ENCODE measurements at places on chromosomes 11 and 22.

DNA sequence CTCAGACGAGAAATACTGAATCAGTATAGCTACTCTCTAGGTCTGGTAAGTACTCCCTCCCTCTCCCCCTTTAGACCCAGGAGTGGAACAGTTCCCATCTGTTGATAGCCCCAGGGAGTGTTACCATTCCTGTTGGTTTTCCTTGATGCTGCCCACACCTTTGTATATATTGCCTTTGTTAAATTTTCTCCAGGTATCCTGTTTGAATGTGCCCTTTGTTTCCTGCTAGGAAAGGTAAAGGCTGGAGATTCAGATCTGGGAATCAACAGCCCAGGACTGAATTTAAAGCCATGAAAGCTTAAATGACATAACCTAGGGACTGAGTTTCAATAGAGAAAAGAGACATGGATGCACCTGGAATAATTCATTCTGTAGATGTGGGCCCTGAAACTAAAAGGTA lies 68.3 kb downstream of the CCDC83 start:
- no peak for DNase-seq

DNA sequence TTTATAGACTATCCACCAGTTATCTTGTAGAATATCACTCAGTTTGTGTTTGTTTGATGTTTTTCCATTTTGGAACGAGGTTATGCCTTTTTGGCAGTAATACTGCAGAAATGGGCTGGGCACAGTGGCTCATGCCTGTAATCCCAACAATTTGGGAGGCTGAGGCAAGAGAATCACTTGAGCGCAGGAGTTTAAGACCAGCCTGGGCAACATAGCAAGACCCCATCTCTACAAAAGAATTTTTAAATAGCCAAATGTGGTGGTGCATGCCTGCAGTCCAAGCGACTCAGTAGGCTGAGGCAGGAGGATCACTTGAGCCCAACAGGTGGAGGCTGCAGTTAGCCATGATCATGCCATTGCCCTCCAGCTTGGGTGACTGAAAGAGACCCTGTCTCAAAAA lies 22.8 kb upstream of the B4GALNT4 start:
- DNase-seq: no peak

- no peak for DNase-seq
These were observed 137.7 kb downstream of the WT1 start for GRCh38 chr11:32297611-32298011.

- no peak for DNase-seq
These were observed 68.3 kb upstream of the CADM1 start for GRCh38 chr11:115572551-115572950.

- DNase-seq: no peak
These were observed 19.8 kb downstream of the TTC12 start for GRCh38 chr11:113334183-113334582.

- DNase-seq: no peak
These were observed 10.9 kb downstream of the DEFB108B start for GRCh38 chr11:71843858-71844257.

DNA sequence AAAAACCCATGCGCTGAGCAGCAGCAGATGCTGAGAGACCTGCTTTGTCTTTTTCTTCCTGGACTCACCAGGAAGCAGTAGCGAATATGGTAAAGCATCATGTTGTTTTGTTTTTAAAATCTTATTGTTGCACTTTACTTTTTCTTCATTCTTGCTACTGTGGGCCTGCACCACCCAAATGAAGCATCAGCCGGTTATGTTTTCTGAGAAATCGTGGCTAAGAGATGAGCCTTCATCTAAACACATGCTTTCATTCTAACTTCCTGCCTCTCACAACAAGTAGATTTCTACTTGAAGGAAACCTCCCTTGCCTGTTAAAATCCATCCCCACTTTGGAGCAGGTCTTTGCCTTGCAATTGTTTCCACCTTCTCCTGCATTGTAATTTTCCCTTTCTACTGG lies 1025.9 kb downstream of the NTM start:
- DNase-seq: no peak

GRCh38 chr11:72475381-72475780 lies 41.0 kb upstream of the CLPB start:
- no peak for DNase-seq

GRCh38 chr11:87871056-87871455 lies 304.2 kb downstream of the RAB38 start:
- DNase-seq: no peak

- no peak for DNase-seq
These were observed 35.8 kb upstream of the PRR5 start for GRCh38 chr22:44666207-44666585.

DNA sequence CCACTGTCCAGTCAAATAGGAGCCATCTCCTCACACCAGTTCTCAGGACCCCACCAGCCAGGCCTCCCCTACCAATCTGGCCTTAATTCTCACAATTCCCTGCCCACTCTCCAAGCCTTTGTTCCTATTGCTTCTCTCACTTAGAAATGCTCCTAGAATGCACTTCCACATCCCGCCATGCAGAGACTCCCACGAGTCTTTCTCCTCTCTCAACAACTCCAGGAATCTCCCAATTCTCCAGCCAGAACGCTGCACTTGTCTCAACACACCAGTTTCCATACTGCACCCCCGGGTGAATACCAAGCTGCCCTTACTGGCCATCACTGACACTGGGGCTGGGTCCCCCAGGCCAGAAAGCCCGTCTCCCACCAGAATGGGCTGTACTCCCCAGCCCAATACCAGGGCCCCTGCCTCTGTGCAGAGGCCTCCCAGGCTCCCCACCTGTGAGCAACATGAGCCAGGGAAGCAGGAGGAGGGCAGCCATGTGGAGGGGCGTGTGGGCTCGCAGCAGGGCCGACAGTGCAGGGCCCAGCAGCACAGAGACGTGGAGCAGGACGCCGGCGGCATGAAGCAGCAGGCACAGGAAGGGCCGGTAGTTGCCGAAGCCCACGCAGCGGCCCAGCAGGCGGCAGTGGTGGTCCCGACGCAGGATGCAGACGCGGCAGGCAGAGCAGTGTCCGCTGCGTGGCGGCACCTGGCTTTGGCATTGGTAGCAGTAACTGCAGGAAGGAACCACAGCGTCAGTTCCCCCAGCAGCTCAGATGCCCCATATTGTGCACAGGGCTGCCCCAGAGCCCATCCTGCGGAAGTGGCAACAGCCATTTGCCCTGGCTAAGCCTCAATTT lies 2.4 kb downstream of the ZDHHC24 start:
- DNase-seq: peak; percentile 89

GRCh38 chr11:122578171-122578825 lies 77.2 kb upstream of the UBASH3B start:
- peak; percentile 13 for DNase-seq

GRCh38 chr11:31955838-31956237 lies 135.0 kb upstream of the RCN1 start:
- no peak for DNase-seq

DNA sequence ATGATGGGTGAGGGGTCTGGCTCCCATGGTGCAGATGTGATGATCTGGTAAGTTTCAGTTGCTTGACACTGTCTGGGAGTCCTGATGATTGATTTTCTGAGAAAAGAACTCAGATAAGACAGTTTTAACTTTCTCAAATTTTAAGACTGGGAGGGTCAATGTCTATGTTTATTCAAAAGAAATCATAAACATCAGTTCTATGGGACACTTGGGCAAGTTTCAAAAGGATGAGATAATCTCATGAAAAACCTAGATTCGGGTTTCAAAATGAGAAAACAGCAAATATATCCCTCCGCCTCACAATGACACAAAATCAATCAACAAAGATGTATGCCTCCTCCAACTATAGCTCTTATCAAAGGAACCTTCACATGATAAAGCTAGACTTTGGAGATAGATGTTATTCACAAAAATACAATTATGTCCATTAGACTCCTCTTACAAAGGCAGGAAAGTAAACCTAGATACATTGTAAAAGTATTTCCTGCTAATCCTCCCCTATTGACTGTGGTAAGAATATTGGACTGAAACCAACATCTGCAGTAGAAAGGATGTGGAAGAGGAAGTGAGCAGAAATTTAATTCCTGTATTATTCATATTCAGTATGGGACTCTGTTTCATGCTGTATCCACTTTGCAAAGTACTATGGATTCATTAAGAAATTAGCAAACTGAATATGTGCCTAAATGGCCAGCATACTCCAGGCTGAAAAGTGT lies 21.6 kb downstream of the SVIP start:
- DNase-seq: no peak

- DNase-seq: peak; percentile 78
These were observed 251.9 kb downstream of the ST3GAL4 start for GRCh38 chr11:126607374-126607773.

DNA sequence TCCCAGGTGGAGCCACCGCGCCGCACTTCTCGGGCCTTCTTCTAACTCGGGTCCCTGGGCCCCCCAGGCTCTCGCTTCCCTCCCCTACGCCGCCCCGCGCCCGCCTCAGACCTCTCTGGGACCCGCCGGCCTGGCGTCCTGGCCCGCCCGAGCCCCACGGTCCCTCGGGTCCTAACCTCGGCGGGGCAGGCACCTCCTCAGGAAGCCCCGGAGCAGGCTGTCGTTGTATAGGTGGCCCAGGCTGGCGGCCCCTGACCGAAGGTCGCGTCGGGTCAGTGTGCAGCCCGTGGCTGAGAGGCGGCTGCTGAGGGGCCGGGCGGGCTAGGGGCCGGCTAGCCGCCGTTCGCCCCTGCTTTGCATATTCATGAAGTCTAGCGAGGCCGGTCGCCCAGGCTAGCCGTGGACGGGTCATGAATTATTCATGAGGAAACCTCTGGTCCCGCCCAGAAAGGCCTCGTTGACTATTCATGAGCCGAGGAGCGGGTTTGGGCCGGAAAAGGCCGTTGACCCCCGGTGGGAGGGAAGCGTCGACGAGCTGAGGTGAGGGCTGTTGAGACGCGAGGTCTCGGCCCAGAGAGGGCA lies at the start of gene HORMAD2:
Gene HORMAD2, plus strand, starts transcription at position 513 of the 582 bp plus-strand sequence. CDS start 13,489 bp downstream, outside the sequence.
- DNase-seq: no peak

DNA sequence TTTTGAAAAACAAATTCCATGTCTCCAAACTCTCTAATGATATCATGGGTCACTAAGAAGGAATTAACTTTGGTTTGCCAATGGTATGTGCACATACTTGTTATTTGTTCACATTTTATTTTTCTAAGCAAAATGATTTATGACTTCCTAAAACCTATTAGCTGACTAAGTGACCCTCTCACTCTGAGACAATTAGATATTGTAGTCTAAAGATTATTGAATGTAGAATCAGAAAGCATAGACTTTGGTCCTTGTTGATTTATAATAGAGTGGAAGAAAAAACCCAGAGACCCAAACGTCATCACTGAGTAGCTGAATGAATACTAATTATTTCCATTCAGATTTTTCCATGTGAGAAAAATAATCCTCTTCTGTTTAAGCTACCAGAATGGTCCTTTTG lies 243.5 kb upstream of the ANO3 start:
- no peak for DNase-seq

DNA sequence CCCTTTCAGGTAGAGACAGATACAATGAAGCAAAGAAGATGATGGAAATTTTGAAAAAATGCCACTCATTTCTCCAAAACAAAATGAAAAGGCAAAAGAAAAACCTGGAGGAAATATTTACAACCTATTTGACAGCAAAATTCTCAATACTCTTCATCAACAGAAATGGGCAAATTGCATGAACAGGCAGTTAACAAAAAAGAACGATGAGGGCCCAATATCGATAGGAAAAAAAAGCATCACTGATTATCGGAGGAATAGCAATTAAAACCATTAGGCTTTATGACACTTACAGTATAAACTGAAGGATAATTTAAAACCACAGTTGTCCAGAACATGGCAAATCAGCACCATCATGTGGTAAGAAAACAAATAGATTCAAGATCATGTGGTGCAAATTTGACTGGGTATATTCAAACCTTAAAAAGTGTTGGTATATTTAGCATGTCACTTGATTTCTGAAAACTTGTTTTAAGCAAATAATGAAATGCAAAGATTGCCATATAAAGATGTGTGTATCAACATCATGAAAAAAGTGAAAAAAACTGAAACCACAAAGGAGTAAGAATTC lies 222.9 kb downstream of the BRD1 start:
- DNase-seq: no peak

DNA sequence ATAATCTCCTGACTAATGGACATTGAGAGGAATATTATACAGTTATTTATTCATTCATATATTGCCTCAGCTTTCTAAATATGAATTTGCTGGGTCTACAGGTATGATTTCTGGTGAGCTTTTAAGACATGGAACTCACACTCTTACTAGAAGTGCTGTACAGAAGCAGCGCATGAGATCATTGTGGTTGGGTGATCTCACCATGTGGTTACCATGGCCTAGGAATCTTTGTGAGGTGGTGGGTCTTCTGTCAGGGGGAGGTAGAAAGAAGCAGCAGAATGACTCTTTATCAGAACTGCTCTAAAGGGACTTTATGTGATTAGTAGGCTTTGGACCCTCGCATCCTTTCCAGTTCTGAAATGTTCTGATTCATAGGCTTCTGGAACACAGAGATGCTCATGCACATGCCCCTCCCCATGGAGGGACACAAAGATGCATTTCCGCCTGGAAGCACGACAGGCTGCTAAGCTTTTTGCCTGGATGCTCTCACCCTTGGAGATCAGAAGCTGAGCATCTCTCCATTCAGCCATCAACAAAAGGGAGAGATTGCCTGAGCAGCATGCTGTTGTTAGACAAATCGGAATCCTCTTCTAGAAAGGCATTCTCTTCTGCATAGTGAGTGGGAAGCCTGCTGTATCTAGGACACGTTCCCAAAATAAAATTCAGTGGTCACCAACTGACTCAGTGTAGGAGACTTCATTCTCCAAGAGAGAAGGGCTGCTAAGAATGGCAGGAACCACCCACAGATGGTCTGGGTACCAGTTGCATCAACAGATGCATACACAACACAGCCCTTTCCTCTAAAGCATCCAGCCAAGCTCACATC lies 51.3 kb downstream of the KIRREL3 start:
- no peak for DNase-seq

DNA sequence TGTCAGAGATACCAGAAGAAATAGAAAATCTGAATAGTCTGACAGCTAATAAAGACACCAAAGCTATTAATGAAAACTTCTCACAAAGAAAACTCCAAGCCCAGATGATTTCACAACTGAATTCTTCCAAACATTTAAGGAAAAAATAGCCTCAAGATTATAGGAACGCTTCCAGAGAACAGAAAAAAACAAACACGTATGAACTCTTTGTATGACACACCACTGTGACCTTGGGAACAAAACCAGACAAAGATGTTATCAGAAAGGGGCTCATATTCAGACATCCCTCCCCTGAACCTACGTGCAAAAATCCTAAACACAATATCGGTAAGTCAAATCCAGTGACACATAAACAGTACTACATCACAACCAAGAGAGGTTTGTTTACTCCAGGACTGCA lies 23.5 kb downstream of the CERK start:
- DNase-seq: no peak

Measured in WERI-Rb-1 (cell line).